ENCODE measurements at places on chromosomes 2 and 18. TPM values are rescaled to one million over a fixed set of nuclear protein-coding genes. Genes with fewer than 3 reads are reported as not detected.

The UCN gene
- 0.54 TPM for polyA plus RNA-seq

The FAM237A gene
- not detected for polyA plus RNA-seq

The ZSWIM2 gene
- not detected for polyA plus RNA-seq

The SERPINE2 gene
- polyA plus RNA-seq = 4.4 TPM

The CDCA7 gene
- 1.2 TPM for polyA plus RNA-seq

The CPLX4 gene
- polyA plus RNA-seq = not detected
